Renal pelvis (tissue), 12 donors: ENCODE measurements at places on chromosomes 7 and 10. TPM values are rescaled to one million over a fixed set of nuclear protein-coding genes. Genes with fewer than 3 reads are reported as not detected.

DNAJB9 gene
- polyA plus RNA-seq = 42.3 TPM

LIPM gene
- polyA plus RNA-seq = not detected

MGMT gene
- 14.1 TPM for polyA plus RNA-seq

INMT gene
- polyA plus RNA-seq = 1.1 TPM

SEMA3C gene
- polyA plus RNA-seq = 27.8 TPM

LLCFC1 gene
- polyA plus RNA-seq = 1.0 TPM

SPDYE2B gene
- polyA plus RNA-seq = 0.60 TPM

SKIDA1 gene
- 13.6 TPM for polyA plus RNA-seq

PON1 gene
- 1.9 TPM for polyA plus RNA-seq

VAX1 gene
- not detected for polyA plus RNA-seq

NPSR1 gene
- 0.06 TPM for polyA plus RNA-seq

DPCD gene
- 44.5 TPM for polyA plus RNA-seq

AKR1E2 gene
- 4.8 TPM for polyA plus RNA-seq

DNA sequence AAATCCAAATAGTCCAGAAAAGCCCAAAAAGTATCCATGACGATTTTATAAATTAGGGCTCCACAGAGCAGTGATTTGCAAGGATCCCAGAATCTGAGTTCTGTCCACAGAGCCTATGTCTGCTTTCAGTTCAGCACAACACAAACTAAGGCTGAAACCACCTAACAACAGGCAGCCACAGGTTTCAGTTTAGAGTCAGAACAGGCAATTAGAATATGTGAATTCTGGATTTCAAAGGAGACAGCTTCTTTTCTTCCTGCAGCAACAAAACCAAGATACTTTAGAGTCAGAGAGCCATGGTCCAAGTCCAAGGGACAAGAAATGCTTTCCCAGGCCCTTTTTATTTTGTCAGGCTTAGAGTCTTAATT is 23.6 kb downstream of the IFIT3 start:
- DNase-seq = no peak

DNA sequence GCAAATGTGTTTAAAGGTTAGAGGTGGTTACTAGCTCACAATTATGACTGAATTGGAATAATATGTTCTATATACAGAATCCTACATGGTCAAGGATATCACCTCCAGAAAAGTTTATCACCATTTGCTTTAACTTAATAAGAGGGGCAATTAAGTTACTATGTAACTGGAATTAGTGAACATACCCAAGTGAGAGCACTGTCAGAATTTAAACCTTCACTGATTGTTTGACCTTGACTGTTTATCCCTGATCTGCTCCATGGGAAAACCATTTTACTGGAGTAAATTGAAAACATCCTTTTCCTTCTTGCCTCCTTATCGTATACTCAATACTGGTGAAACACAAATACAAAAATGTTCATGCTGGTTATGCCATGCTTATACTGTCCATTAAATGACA is 107.4 kb downstream of the SEMA3D start:
- DNase-seq = no peak

DNA sequence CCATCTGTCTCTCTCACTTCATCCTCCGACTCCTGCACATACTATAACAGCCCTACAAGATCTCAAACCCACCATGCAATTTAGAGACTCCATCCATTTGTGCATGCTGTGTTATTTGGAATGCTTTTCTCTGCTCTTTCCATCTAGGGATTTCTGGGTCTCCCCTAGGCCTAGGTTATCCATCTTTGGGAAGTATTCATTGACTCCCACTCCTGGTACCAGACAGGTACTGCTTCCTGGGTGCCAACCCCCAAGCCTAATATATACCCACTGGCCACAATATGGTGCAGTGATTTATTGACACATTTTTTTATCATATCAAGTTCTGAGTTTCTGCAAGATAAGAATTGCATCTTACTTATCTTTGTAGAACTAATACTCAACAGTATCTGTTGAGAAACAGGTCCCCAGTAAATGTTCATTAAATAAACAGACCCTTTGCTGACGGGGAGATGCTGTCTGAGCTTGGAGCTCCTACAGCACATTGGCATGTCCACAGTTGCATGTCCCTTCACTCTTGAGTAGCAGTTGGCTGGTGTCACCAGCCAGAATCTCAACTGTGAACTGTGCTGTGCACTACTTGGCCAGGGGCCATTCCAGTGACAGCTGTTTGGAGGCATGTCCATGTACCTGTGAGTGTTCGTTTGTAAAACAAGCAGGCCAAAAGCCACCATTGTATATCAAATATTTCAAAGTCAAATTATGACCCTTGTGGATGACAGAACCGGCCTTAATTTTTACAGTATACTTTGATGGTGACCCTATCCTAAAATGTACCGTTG is 223.3 kb upstream of the NFE2L3 start:
- DNase-seq = no peak

GRCh38 chr7:84633-85020 is 107.7 kb upstream of the FAM20C start:
- DNase-seq = no peak

DNA sequence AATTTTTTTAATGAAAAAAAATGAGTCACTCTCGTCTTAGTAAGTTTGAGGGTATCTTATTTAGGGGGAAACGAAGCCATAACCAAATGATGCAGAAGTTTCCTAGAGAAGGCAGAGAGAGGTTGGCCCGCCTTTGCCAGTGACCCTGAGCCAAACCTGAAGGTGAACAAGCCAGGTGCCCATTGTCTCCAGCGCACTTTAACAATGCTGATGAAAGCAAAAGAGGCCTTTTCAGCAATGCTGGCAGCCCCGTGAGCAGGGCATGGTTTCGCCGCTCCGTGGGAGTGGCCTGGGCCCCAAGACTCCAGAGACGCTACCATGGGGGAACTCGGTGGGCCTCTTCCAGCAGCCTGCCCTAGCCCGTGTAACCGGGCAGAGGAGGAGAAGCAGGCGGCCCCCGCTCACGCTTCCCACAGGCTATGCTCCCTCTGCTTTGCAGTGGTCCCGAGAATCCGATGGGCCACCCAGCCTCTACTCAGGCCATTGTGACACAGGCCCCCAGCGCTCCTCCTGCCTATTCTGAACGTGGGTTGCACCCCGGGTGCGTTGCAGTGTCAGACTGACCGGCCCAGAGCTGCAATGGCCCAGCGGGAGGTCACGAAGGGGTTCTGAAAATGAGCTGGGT is 14.0 kb upstream of the UNCX start:
- DNase-seq = no peak

DNA sequence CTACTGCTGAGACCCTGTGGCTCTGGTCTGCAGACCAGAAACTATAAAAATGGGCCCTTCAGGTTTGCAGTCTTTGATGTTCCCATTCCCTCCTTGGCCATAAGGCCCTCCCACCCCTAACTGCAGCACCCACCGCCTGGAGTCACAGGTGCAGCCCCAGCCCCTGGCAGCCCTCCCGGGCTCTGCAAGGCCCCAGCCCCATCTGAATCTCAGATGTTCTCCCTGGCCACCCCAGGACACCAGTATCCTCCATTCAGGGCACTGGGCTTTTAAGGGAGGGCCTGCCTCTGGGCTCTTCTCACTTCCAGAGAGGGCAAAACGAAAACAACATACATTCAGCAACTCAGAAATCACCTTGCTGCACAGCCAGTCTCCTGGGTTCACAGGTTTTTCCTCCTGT is 107.7 kb upstream of the RET start:
- no peak for DNase-seq

GRCh38 chr10:68095153-68095552 is 14.1 kb upstream of the MYPN start:
- DNase-seq = no peak

- DNase-seq = no peak
These were observed 48.0 kb downstream of the PITRM1 start for GRCh38 chr10:3124412-3125175.

- DNase-seq = no peak
These were observed 119.6 kb downstream of the CHN2 start for GRCh38 chr7:29314148-29314547.

DNA sequence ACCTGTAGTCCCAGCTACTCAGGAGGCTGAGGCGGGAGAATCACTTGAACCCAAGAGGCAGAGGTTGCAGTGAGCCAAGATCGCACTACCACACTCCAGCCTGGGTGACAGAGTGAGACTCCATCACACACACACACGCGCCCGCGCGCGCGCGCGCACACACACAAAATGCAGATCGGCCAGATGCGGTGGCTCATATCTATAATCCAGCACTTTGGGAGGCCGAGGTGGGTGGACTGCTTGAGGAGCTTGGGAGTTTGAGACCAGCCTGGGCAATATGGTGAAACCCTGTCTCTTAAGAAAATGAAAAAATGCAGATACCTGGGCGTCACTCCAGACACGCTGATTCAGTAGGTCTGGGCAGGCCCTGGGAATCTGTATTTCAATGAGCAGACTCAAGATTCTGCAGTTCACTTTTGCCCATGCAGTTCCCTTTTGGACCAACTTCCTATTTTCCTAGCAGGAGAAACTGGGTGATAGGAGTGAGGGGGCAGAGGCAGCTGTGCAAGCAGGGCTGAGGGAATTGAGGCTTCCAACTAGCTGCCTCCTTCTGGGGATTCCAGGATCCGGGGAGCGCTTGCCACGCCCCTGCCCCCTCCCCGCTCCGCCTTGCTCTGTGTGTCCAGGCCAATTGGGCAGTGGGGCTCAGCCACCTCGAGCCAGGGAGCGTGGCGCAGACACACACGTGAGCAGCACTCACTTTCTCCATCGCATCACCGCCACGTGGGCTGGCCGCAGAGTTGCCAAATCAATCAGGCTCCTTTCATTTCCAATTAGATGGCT is 173.6 kb downstream of the SH3PXD2A start:
- no peak for DNase-seq

DNA sequence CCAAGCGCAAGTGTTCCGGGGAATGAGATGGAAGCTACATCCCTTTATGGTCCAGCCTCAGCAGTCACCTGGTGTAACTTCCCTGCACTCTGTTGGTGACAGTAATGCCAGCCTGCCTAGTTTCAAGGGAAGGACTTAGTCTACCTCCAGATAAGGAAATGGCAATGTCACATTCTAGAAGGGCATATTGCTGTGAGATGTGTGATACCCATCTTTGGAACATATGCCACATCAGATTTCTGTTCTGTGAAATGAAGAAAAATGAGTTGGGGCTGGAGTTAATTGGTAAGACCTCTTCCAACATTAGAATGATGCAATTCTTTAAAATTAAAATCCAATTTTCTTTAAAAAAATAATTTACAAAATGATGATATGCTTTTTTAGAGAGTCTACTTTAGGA is 212.0 kb downstream of the LRMDA start:
- no peak for DNase-seq

DNA sequence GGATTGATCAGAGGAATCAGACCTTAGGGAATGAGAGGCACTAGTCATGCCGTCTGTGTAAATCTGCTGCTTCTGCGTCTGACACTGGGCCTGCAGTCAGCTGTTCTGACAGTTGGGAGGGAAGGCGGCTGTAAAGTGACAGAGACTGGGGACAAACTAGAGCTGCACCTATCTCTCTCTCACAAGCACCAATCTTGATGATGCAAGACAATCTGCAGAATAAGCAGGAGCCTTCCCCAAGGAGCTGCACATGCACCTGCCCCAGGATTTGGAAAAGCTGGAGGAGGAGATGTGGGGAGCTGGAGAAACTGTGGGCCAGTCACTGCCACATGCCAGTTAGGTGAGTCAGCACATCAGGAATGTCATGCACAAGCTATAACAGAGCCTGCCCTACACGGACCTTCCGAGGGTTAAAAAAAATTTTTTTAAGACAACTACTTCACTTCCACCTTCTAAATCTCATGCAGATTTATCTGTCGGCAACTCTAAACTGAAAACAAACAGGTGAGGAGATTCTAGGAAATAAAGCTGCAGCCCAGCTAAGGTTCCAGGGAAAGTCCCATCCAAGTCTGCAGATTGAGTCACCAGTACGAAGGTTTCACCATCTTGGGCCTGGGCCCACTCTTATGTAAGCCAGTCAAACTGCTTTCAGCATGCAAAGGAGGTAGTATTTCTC is 39.2 kb downstream of the ENO4 start:
- DNase-seq = no peak

DNA sequence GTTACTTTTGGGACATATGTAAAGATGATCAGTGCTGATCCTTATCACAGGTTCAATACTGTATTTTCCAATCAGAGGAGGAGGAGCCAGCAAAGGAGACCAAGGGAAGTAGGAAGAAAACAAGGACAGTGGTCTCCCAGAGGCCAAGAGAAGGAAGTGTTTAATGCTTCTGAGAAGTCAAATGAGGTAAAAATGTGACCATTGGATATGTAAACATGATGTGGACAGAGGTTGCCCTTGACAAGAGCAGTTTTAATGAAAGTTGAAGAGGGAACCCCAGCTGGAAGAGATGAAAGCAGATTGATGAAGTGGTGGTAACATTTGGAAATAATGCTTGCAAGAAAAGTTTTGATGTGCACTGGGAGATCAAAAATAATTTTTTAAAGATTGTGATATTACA is 18.8 kb downstream of the CROT start:
- DNase-seq = no peak

GRCh38 chr10:49189422-49189821 is 1.2 kb upstream of the TMEM273 start:
- no peak for DNase-seq

DNA sequence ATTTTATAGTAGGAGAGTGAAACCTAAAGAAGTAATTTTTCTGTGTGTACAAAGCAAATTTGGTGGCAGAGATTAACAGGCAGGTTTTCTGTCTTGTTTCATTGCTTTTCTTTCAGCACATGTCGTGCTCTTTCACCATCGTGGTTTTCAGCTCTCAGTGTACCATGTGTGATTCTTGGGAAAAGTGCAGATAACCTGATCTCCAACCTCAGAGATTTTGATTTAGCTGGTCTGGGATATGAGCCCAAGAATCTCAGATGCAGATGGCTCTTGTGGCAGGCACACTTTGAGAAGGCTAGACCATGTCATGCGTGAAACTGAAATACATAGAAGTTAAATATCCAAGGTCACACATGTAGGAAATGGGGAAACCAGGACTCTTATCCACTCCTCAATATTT is 317.4 kb downstream of the EXOC4 start:
- no peak for DNase-seq

GRCh38 chr7:7923818-7924217 is 44.8 kb upstream of the GLCCI1 start:
- no peak for DNase-seq

- DNase-seq = no peak
These were observed 425.0 kb upstream of the ETV1 start for GRCh38 chr7:14414274-14414986.
